ENCODE measurements at places on chromosomes 11 and 22.

- no peak for DNase-seq
Observed at GRCh38 chr22:44703255-44703870, 1.4 kb downstream of the PRR5 start.

DNA sequence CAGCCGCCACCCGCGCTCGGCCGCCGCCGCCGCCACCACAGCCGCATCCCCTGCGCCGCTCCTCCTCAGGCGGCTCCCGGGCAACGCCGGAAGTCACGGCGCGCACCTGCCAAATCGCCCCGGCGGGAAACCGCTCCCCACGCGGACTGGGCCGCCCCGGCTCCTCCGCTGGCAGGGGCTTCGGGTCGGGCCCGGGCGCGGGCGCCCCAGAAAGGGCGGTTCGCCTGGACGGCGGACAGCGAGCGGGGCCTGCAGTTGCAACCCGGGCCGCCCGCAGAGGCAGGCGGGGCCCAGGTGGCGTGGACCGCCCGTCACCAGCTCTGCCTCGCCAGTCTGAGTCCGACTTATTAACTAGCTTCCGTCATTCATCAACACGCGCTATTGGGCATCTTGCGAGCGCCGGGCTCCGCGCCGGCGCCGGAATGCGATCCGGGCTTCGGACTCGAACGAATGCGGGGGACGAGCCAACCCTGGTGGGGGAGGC lies at the start of gene HIRA:
HIRA (minus strand) TSS at position 85 of the 484 bp plus-strand sequence. CDS start 257 bp downstream, outside the sequence.
- DNase-seq: peak; percentile 90

DNA sequence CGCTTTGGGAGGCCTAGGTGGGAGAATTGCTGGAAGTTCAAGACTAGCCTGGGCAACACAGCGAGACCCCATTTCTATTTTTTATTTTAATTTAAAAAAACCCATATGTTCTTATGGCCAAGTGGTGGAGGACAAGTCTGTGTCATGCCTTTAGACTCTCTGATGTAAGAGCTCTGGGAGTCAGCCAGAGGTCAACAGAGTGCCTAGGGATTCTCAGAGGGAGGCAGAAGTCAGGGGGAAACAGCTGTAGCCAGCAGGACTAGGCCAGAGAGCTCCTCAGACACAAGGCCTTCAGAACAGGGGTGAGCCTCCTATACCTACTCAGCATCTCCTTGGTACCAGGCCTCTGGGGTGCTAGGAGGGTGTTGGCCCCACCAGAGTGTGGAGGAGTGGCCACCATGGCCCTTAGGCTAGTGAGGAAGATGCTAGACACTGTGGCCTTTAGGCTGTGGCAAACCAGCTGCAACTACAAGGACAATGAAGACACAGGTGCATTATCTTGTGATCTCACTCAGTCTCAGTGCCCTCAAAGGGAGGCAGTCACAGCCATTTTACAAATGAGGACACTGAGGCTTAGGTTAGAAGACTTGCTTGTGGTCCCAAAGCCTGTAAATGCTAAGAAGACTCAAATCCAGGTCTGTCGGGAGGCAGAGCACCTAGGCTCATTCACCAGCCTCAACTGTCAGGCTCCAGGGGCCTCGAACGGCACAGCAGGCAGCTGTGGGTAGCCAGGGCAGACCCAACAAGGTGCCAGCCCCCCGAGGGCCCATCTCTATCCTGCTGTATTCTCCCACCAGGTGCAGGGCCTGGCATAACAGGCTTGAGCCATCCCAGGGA lies 5.0 kb downstream of the ZP1 start:
- no peak for DNase-seq

- DNase-seq: no peak
Observed at GRCh38 chr11:41309716-41310115, 149.7 kb downstream of the LRRC4C start.

GRCh38 chr22:32528984-32529982 lies 54.7 kb downstream of the FBXO7 start:
- peak; percentile 12 for DNase-seq

- DNase-seq: no peak
Observed at GRCh38 chr22:48580481-48580970, 1247.1 kb downstream of the BRD1 start.

GRCh38 chr11:11510939-11511338 lies 110.9 kb downstream of the GALNT18 start:
- DNase-seq: no peak

- DNase-seq: no peak
Observed at GRCh38 chr22:42321908-42322561, 51.6 kb upstream of the TCF20 start.

DNA sequence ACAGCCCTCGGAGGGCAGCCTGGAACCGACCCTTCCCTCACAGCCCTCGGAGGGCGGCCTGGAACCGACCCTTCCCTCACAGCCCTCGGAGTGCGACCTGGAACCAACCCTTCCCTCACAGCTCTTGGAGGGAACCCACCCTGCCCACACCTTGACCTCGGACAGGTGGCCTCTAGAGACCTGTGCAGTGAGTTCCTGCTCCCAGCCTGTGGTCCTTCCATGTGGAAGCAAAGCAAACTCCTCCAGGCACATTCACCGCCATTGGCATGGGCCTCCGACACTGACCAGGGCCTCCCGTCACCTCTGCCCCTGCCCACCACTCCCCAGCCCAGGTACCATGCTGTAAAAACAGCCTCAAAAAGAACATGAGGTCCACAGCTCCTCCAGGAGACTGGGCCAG lies 272.1 kb downstream of the BRD1 start:
- no peak for DNase-seq

DNA sequence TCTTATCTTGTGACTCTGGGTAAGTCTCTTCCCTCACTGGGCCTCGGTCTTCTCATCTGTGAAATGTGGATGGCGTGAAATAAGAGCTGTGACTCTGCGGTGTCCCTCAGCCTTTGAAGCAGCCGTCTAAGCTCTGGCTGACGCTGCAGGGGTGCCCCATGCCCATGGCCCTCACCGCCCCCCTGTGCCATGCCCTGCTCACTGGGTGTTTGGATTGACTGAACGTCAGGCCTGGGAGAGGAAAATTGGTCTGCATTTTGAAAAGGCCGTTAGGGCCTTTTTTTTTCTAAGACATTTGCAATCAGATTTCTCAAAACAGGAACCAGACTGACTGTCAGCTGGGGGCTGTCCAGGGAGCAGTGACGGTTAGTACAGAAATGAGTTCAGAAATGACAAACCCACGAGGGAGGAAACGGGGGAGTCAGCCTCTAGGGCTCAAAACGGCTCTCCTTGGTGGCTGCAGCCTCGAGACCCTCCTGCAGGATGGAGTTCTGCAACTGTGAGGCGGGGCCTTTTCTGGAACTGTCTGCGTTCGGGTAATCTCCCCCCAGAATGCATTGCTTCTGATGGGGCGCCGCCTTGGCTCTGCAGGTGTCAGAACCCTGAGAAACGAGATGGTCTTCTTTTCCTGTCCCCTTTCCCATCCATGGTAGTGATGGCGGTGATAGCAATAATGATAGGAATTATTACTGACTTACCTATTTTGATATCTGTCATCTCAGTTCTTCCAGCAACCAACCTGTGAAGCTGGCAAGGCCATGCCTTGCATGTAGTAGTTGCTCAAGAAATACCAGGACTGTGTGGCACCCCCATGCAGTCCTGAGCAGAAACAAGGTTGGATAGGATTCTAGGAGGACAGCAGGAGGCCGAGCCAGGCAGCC lies 2.0 kb downstream of the GRK2 start:
- no peak for DNase-seq

- DNase-seq: no peak
Observed at GRCh38 chr22:33598821-33599220, 321.5 kb downstream of the LARGE1 start.

DNA sequence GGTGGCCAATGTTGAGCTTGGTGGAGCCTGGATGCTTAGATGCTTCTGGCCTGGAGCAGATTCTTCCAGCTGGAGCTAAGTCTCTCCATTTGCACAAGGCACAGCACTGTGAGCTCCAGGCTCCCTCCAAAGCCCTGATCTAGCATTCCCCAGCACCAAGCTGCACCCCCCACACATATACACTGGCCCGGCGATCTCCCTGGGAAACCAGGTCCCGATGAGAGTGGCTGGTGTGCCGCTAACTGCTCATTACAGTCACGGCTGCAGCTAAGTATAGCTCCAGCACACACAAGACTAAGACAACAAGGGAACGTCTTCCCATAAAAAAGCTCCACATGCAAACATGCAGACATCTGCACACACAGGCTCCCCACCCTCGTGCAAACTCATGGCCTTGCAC lies 17.6 kb downstream of the KCNC1 start:
- no peak for DNase-seq

GRCh38 chr22:30879415-30879797 lies 89.2 kb downstream of the MORC2 start:
- no peak for DNase-seq

DNA sequence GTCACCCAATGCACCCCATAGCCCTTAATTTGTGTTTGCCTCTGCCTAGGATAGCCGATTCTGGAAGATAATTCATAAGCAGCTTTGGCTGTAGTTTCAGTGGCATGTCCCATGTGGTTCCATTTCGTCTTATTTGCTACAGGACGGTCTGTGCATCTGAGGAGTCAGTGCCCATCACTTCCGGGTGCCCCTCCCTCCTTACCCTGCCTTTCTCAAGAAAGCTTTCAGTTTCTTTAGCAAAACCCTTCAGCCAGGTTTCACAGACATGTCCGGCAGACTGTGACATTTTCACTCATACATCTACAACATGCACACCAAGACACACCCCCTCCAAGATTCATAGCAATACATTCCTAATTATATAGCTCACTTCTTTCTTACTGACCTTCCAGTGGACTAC lies 14.3 kb downstream of the TP53AIP1 start:
- DNase-seq: no peak

GRCh38 chr11:66363187-66363601 lies 8.4 kb downstream of the SLC29A2 start:
- DNase-seq: no peak

- DNase-seq: no peak
Observed at GRCh38 chr11:76620489-76620888, 50.1 kb downstream of the LRRC32 start.

DNA sequence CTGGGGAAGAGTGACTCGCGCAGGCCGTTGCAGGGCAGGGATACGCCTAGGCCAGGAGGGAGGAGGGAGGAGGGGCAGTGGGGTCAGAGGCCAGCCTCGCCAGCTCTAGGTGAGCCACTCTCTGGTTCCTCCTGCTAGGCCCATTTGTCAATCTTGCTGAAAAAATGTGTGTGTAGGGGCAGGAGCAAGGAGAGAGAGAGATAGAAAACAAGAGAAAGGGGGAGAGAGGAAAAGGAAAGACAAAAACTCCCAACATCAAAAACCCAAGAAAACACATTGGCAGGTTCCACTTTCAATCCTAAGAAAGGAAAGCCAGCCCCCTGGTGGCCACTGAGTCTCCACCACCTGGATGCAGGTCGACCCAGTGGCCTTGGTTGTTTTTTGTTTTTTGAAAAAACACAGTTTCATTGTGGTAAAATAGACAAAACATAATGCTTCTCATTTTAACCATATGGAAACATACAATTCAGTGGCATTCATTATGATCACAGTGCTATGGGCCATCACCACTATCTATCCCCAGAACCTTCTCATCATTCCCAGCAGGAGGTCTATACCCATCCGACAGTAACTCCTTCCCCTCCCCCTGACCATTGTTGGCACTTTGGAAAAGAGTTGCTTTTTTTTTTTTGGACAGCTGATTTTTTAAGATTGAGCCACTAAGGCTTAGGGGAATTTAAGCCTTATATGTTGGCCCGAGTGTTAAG lies 10.9 kb downstream of the OMP start:
- no peak for DNase-seq

- no peak for DNase-seq
Observed at GRCh38 chr11:16764888-16765287, 26.4 kb downstream of the C11orf58 start.

DNA sequence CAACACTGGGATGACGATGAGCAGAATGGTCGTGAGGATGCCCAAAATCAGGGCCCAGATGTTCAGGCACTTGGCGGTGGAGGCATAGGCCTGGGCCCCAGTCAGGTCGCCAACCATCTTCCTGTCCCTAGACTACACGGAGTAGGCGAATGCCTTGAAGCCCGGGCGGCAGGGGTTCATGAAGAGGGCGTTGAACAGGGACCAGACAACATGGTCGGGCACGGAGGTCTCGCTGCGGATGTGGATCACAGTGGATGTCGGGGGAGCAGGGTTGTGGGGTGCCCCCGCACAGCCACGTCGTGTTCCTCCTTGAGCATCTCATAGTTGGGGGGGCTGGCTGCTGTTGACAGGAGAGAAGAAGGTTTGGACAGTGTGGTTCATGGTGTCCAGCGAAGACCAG lies 9.5 kb downstream of the MYEOV start:
- DNase-seq: no peak

DNA sequence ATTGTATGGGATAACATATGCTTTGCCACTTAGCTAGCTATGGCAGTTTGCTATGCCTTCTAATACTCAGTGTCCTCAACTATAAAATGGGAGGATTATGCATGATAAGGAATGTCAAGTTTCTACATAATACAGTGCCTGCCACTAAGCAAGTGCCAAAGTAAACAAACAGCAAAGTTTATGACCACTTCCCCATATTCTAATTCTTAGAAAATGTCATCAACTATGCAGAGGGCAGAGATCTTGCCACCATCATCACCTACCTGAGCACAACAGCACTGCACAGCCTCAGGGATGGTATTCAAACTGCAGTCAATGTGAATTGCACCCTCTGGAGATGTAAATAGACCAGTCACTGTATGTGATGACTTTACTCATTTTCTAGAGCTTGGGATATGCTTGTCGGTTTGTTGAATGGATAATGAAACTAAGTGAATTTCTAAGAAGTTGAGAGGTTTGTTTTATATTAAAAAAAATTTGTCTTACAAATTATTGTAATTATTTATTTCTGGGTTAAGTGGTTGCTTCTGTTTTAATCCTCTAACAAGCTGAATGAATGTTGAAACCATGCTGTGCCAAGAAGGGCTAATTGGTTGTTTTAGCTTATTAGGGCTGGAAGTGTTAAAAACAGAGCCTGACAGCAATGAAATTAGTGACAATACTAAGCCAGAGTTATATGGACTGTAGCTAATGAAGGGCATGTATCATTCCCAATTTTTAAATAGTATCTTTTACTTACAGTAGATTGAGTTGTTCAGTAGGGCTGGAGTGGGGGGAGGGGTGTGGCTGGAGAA lies 398.4 kb downstream of the CNTN5 start:
- no peak for DNase-seq

- no peak for DNase-seq
Observed at GRCh38 chr11:3906166-3906565, 50.7 kb downstream of the STIM1 start.

DNA sequence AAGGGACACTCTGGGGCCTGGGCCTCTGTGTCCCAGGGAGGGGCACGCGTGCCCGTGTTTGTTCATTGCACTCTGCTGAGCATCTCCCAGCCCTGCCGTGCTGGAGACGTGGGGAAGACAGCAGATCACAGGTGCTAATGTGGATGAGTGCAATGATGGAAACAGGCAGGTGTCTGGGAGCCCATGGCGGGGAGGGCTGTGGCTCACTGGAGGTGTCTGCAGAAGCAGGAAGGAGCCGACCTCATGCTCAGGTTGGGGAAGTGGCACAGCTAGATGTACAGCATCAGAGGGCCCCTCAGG lies 7.9 kb downstream of the TMEM258 start:
- no peak for DNase-seq

- no peak for DNase-seq
Observed at GRCh38 chr22:36493690-36494110, 12.3 kb upstream of the TXN2 start.

GRCh38 chr11:75563978-75564552 lies 2.0 kb downstream of the SERPINH1 start:
- DNase-seq: no peak

All from stimulated activated CD4-positive, alpha-beta T cell treated with anti-CD3 and anti-CD28 coated beads, TNF-alpha, amount 100 ng/mL, for 1 hour (primary cell).